ENCODE measurements at places on chromosomes 1 and 21.

DNA sequence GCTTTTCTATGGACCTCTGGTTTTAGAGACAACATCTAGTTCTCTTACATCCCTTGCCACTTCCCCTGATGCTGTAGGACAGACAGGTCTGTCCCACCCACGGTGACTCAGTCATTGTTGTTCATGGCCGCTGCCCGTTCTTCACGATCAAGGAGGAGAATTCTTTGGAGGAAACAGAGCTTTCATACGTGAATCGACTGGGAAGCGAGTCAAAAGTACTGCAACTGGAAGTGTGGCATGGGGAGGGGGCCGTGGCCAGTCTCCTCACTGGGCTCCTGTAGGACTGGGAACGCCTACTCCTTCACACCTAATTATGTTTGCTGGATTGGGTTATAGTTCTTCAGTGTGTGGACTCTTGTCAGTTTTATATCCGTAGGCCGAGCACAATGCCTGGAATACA lies 4.4 kb upstream of the SLC37A1 start:
- DNase-seq: no peak

DNA sequence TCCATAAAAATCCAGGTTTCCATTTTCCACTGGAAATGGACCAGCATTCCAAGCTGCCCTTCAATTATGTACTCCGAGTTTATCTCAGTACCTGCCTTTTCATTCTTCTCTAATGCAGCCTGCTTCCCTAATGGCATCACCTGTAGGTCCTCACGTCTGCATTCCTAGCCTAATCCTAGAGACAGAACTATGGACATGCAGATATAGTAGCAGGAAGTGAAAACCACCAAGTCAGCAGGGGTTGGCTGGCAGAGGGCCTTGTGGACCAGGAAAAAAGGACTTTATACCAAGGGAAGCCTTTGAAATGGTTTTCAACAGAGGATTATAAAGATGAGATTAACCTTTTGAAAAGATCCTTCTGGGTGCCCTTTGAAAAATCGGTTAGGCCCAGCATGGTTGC lies 135.7 kb upstream of the L1TD1 start:
- no peak for DNase-seq

- DNase-seq: no peak
Measured at GRCh38 chr1:95396557-95396956, 162.5 kb downstream of the RWDD3 start.

GRCh38 chr1:15219280-15220023 lies 27.6 kb upstream of the FHAD1 start:
- no peak for DNase-seq

Measured in GM13977 (cell line).